ENCODE measurements at places on chromosomes 7 and 10. TPM values are rescaled to one million over a fixed set of nuclear protein-coding genes. Genes with fewer than 3 reads are reported as not detected.

DNA sequence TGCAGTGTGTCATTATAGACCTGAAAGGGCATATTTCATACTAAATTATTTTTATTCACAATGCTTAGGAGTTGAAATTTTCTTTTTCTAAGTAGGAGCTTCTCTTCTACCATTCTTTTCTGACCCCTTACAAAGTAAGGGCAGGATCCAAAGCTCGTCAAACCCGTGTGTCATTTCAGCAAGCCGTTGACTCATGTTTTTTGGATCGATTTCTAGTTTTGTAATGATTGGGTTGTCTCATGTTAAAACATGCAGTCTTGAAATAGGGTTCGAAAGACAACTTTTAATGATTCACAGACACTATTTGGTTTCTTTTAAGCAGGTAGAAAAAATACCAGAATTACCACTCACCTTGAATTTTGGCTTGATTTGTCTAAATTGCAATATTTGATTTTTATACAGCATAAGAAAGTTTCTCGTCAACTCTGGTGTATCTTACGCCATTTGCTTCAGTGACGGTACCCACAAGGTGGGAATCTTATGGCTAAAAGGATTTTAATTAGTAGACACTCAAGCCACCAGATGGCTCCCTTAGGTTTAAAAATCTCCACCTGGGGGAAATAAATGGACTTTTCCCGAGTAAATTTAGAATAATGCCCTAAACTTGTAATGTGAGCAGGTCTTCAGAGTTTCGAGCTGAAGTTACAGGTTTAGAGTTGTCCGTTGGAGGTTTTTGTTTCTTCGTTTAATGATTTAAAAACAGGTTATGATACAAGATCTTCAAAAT is 283.4 kb downstream of the CCDC3 start:
- DNase-seq = no peak

ZNF22 gene
- total RNA-seq = 26.9 TPM

- DNase-seq = no peak
Measured at GRCh38 chr10:1465993-1466764, 271.1 kb downstream of the ADARB2 start.

- DNase-seq = no peak
Measured at GRCh38 chr10:58833771-58834561, 321.3 kb downstream of the BICC1 start.

DNA sequence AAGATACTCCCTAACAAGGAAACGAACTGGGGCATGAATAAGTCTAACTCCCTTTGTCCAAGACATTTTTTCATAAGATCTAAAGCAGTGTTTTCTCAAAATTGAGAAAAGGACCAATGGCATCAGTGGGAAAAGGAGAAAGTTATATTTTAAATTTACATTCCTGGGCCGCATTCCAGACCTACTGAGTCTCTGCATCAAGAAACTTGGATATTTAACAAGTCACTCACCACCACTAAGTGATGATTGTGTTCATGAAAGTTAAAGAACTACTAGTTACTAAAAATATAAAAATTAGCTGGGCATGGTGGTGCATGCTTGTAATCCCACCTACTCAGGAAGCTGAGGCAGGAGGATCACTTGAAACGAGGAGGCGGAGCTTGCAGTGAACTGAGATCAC is 149.6 kb upstream of the MEOX2 start:
- no peak for DNase-seq

GRCh38 chr10:70514591-70514990 is 36.0 kb downstream of the PALD1 start:
- DNase-seq = no peak

FRMD4A gene
- total RNA-seq = 38.3 TPM

- no peak for DNase-seq
Measured at GRCh38 chr10:8596929-8597472, 542.5 kb downstream of the GATA3 start.

GRCh38 chr7:2720024-2720423 is 32.0 kb downstream of the AMZ1 start:
- DNase-seq = no peak

GRCh38 chr10:78913219-78914059 is 155.3 kb upstream of the ZMIZ1 start:
- peak; percentile 67 for DNase-seq

GRCh38 chr10:11684717-11685645 is 57.2 kb upstream of the ECHDC3 start:
- DNase-seq = peak; percentile 81

Data from upper lobe of right lung (tissue), 1 donor.